Activated CD4-positive, alpha-beta T cell treated with anti-CD3 and anti-CD28 coated beads for 36 hours (primary cell): ENCODE measurements at places on chromosomes 5 and 9. TPM values are rescaled to one million over a fixed set of nuclear protein-coding genes. Genes with fewer than 3 reads are reported as not detected.

SAXO1 gene
- not detected for total RNA-seq

NR3C1 gene
- 53.9 TPM for total RNA-seq

STK32A gene
- not detected for total RNA-seq

OR1J2 gene
- not detected for total RNA-seq

BSPRY gene
- total RNA-seq: 6.6 TPM

DCTN3 gene
- 65.9 TPM for total RNA-seq
